ENCODE measurements at places on chromosomes 12 and 14. TPM values are rescaled to one million over a fixed set of nuclear protein-coding genes. Genes with fewer than 3 reads are reported as not detected.

DNA sequence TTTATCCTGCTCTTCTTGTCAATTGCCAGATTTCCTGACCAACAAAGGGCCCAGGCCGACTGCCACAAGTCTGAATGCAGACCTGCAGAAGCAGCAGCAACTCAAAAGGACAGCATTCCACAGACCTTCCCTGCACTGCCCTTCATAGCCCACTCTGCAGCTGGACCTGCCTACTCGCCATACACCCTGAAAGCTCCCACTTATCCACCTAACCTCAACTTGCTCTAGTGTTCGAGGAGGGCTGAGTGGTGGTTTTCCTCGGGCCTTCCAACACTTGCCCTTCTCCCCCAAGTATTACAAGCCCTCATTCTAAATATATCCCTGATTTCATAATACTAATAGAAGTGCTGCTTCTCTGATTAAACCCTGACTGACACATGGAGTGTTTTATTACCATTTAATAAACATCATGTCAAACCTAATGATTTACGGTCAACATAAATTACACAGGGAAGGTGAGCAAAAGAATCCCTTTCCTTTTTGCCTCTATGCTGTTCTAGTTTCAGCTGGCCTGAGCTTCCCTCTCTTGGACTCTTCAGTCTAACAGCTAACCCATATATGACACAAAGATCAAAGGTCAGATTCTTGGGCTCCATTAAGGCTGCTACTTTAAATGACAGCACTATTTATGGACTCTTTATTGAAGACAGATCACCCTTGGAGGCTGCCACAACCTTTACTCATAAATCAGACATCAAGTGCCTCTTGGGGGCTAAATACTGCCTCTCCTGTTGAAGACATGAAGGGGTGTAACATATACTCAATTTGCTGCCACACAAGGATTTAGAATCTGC, 1546.9 kb upstream of the TMEM132C start:
- no peak for DNase-seq

GRCh38 chr12:43550831-43551271, 1.2 kb downstream of the ADAMTS20 start:
- no peak for DNase-seq

DNA sequence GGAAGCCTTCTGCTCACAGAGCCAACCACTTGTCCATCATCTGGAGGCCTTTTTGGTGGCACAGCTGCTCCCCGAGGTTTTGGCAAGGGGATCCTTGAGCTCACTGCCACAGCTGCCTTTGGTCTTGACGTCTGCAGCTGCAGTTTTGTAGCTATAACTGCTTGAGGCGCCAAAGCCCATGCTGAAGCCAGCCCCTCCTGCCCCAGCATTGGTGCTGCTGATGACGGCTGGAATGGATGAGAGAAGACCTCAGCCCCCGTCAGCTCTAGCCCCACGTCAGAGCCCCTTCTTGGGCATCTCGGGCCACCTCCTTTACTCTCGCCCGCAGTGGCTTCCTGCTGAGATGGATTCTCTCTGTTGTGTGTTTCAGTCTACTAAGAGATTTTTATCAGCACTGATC, 12.3 kb upstream of the KRT74 start:
- no peak for DNase-seq

The CRACR2A gene
- total RNA-seq = 0.27 TPM

DNA sequence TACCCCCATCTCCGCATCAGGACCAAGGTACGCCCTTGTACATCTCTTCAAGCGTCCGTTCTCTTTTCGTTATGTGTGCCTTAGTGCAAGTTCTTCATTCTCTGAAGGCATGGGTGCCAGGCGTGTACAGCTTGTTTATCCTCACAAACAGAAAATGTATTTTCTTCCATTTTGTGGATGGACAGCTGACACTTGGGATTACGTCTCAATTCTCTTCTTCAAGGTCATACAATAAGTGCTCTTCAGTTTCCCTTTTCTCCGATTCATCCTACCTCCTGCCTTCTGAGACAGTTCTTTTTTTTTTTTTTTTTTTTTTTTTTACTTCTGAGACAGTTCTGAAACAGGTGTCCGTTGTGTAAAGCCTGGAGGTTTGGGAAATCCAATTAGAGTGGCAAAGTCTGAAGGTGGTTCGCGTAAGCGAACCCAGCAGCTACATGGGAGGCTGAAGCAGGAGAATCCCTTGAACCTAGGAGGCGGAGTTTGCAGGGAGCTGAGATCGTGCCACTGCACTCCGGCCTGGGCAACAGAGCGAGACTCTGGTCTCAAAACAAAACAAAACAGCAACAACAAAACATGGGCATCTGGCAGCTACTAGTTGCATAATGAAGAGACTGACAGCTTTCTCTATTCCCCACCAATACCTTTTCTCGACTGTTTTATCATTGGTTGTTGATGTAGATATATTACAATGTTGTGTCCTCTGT, 734 bp downstream of the COX6A1 start:
- peak; percentile 19 for DNase-seq

DNA sequence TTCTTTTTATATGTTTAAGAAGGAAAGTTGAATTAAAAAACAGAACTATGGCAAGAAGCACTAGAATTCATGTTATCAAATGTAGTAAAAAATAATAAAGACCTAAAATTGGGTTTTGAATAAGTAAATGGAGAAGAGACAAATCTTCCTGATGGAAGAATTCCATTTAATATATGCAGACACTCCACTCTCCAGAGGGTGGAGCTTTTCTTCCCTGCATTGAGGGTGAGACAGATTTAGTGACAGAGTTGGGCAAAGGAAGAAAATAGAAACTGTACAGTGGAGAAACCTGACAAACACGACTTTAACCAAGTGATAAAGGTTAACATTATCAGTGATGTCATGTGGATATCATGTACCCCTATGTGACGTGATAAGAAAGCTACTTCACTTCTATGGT, 217.6 kb downstream of the PRKD1 start:
- no peak for DNase-seq

DNA sequence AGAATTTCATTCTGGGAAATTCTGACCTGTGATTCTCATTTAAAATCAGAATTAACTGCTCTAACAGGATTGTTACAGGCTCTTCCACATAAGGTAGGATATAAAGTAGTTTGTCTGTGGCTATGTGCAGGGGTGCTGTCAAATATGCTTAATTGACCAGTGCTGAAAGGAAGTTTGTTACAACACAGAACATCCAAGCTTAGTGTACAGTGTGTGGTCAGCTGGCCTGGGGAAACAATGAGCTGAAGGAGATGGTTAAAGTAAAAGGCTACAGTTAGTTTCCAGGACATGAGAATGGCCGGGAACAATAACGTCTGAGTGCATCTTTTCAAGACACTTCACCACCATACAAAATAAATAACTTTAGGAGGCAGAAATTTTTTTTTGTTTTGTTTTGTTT, 68.0 kb downstream of the PKP2 start:
- no peak for DNase-seq

DNA sequence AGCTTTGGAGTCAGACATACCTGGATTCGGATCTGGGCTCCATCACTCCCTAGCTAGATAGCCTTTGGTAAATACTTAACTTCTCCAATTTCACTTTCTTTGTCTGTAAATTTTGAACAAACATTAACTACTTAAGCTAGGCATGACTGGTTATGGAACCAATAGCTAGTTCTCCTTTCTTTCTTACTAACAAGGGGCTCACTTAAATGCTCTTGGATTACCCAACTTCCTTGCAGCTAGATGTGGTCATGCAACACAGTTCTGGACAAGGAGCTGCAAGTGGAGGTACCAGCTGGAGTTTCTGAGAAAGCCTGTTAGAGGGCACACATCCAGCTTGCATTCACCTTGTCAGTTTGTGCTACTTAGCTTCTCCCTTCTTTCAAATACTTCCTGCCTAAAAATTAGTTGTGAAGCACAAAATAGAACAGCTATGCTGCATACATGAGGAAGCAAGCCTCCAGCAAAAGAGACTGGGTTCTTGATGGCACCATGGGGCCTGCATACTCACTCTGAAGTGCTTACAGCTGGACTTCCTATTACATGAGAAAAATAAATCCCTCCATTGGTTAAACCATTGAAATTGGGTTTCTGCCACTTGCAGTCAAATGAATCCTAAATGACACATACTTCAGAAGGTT, 210.1 kb upstream of the EEA1 start:
- peak; percentile 50 for DNase-seq
